ENCODE measurements at places on chromosomes 5 and 9.
A peak's percentile ranks its signal among the peaks of the same experiment; 100 is the strongest.

DNA sequence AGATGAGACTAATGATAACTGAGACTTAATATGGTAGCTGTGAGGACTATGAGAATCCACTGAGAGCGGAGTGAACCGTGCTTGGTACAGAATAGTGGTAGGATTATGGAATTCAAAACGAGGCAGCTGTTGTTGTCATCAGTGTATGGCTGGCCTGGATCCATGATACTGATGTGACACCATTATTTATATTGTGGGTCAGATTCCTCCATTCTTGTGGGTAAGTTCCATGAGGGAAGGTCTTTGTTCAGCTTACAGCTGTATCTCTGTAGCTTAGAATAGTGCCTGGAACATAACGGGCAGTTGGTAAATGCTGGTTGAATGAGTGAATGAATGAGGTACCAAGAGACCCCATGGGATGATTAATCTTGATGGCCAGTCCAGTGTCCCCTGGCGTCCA lies 61.8 kb downstream of the ACER2 start:
- no peak for DNase-seq

DNA sequence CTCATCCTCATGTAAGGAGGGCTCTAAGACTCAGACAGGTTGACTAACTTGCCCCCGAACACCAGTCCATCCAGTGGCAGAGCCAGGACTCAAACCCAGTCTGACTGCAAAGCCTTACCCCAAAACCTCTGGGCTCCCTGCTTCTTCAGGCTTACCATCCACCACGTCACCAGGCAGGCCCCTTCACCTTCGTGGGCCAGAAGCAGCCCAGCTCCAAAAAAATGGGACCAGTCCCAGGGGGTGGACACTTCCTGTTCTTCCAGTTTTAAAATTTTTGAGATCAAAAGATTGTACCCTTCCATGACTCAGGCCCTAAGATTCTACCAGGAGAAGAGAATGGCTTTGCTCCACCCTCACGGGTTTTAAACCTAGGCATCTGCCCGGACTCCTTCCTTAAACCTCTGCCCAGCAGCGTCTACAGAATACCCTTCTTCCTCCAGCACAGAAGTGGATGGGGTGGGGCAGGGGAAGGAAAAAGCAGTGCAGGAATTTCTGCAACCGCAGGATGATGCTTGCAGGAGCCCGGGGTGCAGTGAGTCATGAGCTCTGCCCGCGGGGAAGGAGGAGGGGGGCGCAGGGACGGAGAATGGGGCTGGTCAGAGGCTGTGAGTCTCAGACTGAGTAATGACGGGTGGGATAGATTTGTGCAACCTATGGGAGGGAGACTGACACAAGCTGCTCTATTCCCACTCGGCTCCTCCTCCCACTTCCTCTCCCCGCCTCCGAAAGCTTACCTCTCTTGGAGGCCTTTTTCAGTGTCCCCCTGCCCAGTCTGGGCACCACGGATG lies 50.4 kb upstream of the STXBP1 start:
- no peak for DNase-seq

DNA sequence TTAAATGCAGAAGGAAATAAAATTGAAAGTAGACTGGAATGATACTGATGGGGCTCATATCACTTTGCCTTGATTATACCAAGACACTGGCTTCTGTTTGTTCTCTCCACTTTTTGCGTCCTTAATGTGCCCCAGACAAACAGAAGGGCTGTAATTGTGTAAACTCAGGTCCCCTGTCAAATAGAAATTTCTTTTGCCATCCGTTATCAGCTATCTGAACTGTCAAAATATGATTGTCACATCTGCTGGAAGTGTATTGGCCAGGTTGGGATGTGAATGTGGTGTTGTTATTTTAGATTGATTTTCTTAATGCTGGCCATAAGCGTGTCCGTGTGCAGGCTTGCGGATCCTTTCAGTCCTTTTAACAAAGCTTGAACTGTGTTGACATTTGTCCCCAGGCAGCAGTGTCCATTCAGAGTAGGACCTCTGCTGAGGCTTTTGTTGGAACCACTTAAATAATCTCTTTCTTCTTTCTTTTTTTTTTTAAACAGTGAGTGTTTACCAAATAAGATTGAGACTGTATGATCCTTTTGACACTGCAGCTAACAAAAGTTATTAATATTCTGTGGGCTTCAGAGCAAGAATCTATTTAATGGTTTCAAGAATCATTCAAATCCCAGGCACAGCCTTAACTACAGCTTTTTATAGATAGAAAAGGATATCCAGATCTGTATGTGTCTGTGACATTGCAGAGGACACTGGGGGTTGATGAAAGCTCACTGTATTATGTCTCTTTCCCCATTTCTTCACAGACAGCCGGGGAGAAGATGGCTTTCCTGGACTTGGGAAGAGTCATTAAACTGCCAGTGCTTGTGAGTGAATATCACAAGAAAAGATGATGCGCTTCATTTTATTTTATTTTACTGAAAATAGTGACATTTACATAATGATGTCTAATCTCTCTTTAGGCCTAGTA lies 171.7 kb downstream of the ZNF608 start:
- DNase-seq = no peak

DNA sequence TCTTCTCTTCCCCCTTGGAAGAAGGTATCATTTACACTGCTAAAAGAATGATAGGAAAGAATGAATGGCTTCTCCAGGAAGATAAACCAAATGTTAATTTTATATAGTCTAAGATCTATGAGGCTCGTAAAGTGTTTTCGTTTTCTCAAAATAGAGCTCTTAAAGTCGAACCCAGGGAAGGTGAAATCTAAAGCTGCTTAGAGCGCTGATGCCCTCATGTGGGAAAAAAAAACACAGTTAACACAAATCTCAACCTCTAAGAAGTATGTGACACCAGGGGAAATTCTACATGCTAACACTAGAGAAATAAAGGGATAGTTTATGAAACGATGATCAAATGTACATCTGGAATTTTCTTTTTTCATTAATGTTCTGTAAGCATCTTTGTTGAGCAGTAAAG lies 257.9 kb downstream of the RASEF start:
- DNase-seq = no peak

DNA sequence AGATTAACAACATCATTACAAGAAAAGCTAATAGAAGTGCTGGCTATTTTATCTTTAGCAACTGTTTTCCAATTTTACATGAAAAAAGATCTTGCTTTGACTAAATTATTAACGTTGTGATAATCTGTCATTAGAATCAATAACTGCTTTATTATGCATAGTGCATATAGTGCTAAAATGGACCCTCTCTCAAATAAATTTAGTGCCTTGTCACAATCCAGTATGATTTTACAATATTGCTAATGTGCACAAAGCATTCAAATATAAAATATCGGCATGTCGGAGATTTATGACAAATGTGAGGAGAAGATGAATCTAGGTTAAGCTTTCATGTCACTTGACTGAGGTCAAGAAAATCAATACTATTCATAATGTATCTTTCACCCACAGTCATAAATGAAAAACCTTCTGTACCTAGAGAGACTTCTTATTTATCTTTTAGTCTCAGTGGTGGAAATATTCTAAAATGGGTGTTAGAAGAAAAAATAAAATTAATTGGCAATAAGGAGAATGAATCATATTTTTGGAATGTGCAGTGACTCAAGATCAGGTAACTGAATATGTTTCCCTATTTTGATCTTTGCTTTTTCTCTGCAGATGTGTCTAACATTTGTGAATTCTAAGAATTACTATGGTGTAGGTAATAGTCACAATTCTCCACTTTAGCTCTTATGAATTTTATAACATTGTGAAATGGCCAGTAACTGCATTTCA lies 672.9 kb upstream of the GRAMD2B start:
- no peak for DNase-seq

- DNase-seq = peak; percentile 20
These were observed 376.9 kb downstream of the DTWD2 start for GRCh38 chr5:118611332-118611945.

DNA sequence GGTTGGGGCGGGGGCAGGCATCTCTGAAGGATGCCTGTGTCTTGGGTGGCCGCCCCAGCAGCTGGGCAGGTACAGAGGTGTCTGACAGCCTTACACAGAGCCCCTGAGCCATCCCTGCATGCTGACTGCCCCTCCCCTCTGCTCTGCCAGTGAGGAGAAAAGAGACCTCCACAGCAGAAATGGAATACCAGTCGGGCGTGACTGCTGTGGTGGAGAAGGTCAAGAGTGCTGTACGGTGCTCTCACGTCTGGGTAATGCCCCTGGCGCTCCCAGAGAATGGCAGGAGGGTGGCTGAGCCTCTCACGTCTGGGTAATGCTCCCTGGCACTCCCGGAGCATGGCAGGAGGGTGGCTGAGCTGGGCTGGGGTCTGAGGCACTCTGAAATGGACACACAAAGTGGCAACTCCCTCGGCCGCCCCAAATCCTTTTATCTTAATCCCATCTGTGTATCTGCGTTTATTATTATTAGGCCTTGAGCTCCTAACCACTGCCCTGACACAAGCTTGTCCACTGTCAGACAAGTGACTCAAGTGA lies 2.5 kb upstream of the RABL6 start:
- DNase-seq = no peak

DNA sequence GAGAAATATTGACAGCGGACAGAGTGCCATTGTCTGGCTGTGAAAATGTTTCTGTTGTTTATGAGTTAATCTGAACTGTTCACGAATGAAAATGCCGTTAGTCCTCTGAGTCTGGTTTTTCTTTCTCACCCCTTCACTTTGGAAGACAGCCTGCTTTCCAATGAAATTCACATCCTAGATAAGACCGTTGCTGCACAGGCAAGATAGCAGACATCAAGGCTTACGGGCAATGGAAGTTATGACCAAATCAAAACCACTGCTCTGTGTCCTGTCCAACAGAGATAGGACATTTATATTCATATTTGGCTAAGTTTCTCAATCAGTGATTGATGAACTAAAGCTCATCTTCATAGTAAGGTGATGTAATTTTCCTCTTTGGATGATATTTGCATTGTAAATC lies 180.0 kb upstream of the DMAC1 start:
- no peak for DNase-seq

GRCh38 chr5:14676320-14676719 lies 11.8 kb downstream of the OTULIN start:
- DNase-seq = no peak

GRCh38 chr5:116765441-116765840 lies 190.8 kb upstream of the SEMA6A start:
- no peak for DNase-seq

GRCh38 chr9:20872340-20872977 lies 159.0 kb downstream of the HACD4 start:
- no peak for DNase-seq

DNA sequence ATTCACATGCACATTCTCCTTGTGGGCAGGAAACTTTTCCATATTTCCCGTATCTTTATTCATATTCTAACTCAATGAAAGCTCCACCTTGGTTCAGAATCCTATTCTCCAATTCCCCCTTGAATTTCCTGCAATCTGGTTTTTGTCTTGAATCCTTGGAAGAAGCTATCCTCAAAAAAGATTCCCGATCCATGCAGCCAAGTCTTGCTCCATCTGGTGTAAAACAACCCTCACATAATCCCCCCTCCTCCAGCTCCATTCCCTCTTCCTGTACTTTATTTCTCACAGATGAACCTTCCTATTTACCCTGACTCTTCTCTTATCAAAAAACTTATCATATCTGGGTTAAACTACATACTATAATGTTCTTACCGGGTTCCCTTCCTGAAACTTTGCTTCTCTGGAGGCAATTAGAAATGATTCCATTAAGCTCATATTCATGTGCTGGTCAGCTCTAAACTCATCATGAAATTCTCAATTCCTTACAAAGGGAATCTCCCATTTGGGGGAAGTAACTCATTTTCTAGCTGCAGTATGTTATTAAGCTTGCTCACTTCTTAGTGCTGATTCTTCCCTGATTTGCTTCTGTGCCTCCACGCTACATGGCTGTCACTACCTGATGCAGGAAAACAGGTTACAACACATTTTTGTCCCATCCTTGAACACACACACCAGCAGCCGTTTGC lies 81.7 kb downstream of the GNAQ start:
- DNase-seq = no peak

DNA sequence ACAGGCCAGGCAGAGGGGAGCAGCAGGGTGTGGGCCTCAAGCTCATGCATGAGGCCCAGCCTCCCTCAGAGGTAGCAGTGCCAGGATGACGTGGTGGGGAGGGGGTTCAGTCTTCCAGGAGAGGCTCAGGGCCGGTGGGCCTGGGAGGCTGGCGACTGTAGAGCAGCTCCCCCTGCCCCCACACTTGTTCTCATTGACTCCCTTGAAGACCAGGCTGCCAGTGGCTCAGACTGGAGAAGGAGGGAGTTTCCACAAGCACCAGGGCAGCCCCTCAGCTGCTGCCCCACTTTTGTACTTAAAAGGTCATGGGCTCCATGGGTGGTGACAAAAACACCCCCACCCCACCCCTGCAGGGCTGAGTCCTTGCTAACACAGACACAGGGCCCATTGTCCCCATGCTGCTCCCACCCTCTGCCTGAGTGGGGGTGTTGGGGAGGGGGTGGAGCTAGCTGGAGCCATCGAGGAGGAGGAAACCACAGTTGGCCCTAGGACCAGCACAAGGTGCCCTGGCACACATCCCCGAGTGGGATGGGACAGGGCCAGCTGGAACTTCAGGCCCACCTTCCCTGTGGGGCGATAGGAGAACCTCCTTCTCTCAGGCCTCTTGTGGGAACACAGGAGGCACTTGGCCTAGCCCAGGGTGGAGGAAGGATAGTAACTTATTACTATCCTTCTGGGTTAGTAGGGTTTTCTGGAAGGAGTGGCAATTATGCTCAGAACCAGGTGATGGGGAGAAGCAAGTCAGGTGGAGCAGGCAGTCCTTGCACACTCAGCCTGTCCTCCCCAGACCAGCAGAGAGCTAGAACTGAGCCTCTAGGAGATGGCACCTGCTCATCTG lies 10.7 kb downstream of the PDLIM4 start:
- DNase-seq = no peak

DNA sequence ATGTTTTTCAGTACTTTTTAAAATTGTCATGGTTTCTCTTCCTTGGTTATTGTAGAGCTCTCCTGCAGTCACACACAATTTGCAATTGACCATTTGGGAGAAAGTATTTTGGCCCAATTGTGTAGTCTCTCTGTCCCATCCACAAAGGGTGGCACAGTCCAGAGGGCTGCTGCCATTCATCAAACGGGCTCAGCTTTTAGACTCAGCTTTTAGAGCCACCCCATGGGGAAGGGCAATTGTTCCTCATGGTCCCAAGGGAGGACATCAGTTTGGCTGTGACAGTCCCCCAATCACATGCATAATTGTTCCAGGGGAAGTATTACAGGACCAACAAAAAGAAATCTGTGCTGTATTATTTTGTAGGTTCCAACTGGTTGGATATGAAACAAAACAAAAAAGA lies 207.6 kb downstream of the ZNF462 start:
- DNase-seq = no peak

DNA sequence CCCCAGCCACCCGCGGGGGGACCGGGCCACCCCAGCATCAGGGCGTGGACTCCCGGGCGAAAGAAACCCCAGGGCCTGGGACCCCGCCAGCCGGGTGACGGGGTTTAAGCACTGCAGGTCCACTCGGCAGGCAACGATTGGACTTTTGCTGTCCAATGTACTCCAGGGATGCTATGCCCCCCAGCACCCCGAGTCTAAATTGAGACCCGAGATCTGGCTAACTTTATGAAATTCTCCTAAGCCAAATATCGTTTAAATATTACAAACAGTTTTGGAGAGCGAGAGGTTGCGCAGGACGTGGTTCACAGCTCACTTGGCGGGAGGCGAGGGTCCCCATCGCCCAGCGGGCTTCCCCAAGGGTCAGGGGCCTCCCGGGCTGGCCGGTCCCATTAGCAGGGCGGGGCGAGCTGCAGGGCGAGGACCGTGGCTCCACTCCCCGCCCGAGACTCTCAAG lies 384 bp upstream of the MRPS2 start:
- peak; percentile 47 for DNase-seq
